Stimulated activated CD8-positive, alpha-beta memory T cell treated with anti-CD3 and anti-CD28 coated beads, Interleukin-4, amount 100 ng/mL, for 4 hours (primary cell): ENCODE measurements at places on chromosomes 7 and 10.

GRCh38 chr7:3207387-3207902 lies 93.6 kb upstream of the SDK1 start:
- DNase-seq: no peak

DNA sequence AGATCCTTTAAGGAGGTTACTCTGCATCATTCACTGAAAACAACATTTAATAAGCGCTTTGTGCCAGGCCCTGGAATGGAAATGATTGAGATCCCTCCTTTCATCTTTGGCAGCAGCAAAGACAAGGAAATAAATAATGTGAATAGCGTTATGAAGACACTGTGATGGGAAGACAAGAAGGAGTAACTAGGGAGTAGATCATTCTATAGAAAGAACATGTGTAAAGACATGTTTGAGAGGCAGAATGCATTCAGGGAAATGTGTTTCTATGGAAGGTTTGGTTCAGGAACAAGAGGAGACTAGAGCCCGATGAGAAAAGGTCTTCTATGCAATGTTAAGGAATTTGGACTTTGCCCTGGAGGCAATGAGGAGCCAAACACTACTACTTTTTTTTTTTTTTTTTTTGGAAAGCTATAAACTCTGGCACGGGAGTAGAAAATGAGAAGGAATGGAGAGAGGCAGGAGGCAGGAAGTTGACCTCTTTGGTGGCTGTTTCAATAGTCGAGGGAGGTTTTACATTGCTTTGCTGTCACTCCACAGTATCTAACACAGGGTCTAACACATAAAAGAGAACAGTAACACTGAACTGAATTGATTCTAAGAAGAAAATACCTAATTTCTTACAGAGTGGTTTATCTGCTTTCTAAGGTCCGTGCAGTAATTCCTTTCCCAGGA lies 44.9 kb downstream of the SMURF1 start:
- no peak for DNase-seq

GRCh38 chr10:49205206-49205605 lies 17.0 kb upstream of the TMEM273 start:
- no peak for DNase-seq

DNA sequence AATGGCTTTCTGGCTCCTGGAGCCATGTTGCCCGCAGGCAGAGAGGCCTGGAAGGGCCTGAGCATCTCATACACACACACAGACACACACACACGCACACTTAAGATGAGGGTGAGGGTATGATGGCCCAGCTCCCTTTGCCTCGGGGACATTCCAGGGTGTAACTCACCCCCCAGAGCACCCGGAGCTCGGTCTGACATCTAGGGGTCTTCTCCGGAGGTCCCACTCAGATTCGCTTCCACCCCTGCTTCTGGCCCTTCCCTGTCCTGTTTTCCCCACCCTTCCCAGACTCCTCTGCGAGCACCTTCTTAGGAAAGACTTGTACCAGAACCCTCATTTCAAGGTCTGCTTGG lies 304.4 kb downstream of the GRID1 start:
- DNase-seq: no peak

DNA sequence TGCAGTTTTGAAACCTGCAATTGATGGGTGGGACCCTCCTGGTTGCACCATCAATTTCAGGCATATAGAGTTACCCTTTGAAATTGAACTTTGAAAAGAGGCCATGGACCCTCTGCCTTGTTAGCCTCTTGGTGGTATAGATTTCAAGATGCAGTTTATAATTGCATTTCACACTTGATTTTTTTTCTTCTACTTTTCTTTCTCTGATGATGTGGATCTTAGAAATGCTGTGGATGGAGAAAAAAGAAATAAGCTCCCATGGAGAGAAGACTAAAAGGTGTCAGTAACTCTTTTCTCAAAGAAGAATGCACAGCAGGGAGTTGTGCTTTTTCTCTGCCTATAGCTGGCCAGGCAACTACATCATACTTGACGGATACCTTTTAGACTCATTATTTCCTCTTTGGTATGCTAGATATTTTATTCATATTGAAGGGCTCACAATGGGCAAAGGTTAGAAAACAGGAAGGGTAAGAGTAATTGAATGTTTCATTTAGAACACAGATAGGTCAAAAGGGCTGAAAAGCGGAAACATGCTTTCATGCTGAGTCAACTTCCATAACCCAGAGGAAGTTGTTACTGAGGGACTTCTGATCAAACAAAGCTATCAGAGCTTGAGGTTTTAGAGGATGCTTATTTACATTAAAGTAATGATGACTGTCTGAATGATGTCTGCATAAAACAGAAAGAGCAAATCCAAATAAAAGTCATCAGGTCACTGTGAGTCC lies 773.2 kb upstream of the LRRN3 start:
- no peak for DNase-seq

DNA sequence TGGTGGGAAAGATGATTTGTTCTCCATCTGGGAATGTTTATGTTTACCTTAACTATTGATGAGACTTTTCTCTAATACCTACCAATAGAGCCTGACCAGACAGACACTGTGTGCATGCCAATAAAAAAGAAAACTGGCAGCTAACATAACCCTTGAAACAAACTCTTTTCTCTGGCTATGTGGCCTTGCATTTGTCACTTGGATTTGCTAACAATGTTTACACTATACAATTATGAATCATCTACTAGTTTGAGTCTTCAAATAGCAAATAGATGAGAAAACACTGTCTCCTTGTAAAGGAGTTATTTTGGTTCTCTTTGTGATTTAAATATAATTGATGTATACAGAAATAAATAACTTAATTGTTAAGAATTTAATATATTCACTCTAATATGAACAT lies 273.1 kb downstream of the SEMA3D start:
- no peak for DNase-seq

DNA sequence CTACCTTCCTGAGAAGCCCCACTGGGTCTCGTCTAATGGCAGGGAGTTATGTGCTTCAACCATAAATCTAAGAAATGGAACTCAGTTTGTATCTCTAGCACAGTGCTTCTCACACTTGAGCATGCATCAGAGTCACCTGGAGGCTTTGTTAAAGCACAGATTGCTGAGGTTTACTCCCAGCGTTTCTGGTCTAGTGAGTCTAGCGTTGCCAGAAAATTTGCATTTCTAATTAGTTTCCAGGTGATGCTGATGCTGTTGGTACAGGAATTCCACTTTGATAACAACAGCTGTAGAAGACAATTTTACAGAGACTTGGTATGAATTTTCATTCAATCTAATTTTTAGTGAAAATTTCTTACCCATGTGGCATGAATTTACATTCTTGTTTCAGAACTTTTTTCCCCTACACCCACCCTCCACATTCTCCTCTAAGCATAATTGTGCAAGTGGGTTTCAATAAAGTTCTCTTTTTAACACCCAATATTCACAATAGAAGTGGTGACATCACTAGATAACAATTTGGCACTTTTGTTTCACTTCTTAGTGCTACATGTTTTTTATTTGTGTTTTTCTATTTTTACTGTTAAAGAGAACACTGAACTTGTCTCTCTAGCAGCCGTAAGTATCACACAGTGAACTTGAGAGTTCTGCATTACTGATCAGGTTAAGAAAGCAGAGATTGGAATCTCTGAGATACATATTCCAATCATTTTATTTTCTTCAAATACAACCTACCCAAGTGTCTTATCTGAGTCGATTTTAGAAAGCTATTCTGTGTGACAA lies 48.4 kb upstream of the BET1 start:
- DNase-seq: no peak

GRCh38 chr7:64037095-64037494 lies 8.1 kb upstream of the ZNF727 start:
- DNase-seq: no peak

- no peak for DNase-seq
Measured at GRCh38 chr7:43569424-43569823, 13.5 kb upstream of the STK17A start.

DNA sequence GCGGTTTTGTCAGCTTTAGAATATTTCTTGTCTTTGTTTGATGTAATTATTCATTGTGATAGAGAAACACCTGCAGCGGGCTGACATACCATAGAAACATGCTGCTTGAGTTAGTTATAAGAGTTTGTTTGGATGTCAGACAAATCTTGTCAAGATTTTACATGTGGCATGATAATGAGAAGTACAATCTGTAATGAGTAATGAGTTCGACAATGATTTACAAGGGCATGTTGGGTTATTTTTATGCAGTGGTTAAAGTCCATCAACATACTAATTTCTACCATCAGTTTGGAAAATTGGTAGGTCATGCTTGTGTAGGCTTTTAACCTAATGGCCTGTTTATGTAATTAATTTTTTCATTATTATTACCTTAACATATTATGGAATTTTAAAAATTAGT lies 31.3 kb downstream of the FZD1 start:
- no peak for DNase-seq

DNA sequence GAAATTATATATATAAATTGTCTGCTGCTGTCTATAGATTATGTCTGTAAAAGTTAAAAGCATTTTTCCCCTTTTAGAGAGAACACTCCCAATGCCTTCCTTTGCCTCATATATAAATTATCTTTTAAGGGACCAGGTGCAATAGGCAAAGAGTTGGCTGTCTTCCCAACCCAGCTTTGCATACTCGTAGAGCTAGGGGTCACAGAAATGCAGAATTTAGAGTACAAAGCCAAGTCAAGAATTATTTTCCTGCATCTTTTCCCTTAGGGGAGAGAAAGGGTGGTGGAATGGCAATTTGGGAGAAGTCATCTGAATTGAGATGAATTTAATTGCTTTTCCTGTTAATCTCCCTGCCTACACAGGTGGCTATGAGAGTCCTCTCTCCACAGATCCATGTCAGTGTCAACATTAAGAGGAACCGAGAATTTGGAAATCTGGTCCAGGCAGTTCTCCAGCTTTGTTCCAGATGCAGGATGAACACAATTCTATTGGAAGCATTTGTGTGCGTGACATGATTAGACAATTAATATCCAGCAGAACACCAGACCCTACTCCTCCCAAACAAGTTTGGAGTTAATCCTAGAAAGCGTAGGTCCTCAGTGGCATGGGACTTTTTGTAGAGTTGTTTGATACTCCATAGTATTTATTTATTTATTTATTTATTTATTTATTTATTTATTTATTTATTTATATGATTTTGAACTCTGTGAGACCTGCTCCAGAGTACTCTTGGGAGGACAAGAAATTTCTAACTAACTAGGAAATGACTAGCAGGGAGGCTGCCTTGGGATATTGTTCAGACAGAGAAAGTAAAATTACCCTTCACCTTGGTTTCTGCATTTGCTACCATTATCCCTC lies 80.3 kb upstream of the SKAP2 start:
- no peak for DNase-seq

DNA sequence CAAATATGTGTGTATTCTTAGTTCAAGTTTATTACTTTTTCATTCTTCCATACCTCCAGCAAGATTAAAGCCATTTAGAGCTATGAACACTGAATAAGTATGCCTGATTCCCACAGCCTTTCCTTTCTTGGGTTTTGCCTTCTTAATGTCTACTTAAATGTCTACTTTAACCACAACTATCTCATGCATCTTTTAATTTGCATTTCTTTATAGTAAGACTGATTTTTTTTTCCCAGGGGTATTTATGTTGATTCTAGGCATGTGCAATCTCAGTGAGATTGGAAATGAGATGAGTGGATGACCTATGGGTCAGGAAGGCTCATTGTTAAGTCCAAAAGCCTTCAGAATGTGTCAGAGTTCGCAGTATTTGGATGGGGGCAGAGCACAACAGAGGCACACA lies 3.6 kb downstream of the PCBD1 start:
- DNase-seq: no peak

GRCh38 chr10:90930070-90930837 lies 9.4 kb upstream of the ANKRD1 start:
- no peak for DNase-seq

DNA sequence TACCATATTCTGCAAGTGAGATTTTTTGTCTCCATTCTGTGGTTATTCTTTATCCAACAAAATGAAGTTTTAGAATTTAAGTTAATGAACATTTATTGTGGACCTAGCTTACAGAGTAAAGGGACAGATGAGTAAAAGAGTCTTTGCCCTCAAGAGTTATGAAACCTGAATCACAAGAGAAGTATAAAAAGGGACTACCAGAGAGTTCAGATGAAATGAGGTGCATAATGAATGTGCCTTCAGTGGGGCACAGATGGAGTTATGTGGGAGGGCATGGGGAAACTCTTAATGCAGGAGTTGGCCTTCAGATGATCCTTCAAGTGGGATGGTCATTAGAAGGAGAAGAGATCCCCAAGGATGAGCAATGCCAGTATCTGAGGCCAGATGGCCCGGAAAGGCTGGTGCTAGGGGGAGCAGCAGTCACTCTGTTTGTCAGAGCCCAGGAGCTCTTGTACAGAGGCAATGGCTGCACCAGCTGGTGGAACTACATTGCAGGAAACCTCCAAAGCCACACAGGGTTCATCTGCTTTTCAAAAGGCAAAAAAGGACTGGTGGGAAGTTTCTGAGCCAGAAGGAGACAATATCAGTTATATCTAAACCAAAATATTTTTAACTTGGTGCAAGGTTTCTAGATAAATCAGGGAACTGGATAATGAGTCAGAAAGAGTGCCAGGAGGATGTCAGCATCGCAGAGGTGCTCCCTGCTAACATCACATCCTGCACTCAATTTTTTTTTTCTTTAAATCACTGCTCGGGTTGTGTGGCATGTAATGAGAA lies 162.0 kb downstream of the KLF6 start:
- no peak for DNase-seq

DNA sequence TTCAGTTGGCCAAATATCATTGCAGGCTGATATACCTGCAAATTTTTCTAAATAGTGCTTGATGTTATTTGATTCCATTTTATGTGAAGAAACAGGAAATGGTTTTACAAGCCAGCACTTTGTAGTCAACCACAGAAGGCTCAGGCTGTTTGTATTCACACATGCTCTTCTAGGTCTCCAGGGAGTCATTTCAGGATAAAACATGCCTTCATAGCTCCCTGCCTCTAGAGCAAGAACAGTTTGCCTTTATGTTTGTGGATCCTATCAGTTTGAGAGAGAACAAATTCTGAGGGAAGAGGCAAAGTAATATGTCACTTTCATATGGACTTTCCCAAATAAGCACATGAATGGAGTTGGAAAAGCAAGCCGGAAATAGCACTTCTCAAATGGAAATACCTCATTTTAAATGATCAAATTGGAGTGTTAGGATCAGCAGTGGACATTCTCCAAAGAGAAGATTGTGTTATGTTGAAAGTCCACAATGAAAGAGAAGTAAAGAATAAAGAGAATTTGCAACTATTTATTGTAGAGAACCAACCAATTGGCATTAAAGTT lies 277.6 kb downstream of the KCND2 start:
- no peak for DNase-seq

DNA sequence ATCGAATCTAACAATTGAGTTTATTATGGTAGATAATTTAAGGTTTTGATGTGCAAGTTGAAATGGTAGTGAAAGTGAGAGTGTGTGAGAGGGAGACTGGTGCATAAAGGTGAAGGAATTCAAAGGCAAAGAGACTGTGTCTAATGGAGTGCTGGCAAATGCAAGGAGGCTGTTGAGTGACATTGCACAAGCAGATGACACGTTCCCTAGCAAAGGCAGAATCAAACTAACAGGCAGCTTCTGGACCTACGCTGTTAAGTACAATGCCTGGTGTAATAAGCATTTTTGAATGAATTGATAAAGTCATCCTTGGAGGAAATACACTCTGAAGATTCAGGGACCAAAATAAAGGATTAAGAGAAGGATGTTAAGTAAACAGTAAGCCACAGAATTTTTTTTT lies 11.7 kb upstream of the GPR141 start:
- no peak for DNase-seq

GRCh38 chr7:6442114-6442513 lies 5.6 kb downstream of the DAGLB start:
- DNase-seq: no peak

GRCh38 chr10:112184052-112184371 lies 447 bp upstream of the GPAM start:
- DNase-seq: no peak

- DNase-seq: no peak
Measured at GRCh38 chr10:11553773-11554381, 57.6 kb downstream of the USP6NL start.
